Stimulated activated CD8-positive, alpha-beta memory T cell treated with anti-CD3 and anti-CD28 coated beads, Interleukin-7, amount 100 ng/mL, for 1 hour (primary cell): ENCODE measurements at places on chromosomes 3 and 15.

DNA sequence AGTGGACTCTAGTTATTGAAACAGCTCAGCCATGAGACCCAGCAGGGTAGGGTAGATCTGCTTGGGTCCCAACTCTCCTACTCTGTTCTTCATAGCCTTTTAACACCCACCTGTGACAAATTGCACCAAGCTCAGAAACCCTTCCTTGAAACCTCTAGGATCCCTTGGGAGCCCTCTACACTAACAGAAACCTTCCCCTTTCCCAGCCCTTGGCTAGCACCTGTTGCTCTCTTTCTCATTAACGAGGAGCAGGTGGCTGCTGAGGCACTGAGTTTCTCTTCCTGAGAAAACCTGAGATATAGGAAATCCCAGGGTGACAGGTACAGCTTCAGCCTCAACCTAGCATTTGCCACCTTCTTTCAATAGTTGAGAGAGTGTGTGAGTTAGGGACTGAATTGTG is 88.3 kb upstream of the CLSTN2 start:
- no peak for DNase-seq

GRCh38 chr3:66344848-66345578 is 124.2 kb downstream of the SLC25A26 start:
- no peak for DNase-seq

GRCh38 chr15:76996076-76996525 is 1.2 kb downstream of the PSTPIP1 start:
- no peak for DNase-seq

DNA sequence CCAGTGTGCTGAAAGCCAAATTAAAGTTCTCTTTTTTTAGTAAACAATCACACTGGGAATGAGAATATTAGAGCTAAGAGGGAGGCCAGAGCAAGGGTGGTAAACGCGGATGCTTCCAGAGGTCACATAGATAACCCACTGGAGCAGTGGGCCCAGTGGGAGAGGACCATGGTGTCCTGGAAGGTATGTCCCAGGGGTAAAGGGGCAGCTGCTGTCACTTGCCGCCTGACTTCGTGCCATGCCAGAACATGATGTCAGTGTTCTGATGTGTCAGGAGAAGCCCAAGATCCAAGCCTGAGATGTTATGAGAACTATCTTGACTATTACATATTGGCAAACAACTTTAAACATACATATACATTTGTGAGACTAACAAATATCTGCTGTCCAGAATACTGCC is 211.9 kb upstream of the IL12A start:
- DNase-seq: no peak

- no peak for DNase-seq
These were observed 24.5 kb downstream of the CHDH start for GRCh38 chr3:53821631-53822121.

DNA sequence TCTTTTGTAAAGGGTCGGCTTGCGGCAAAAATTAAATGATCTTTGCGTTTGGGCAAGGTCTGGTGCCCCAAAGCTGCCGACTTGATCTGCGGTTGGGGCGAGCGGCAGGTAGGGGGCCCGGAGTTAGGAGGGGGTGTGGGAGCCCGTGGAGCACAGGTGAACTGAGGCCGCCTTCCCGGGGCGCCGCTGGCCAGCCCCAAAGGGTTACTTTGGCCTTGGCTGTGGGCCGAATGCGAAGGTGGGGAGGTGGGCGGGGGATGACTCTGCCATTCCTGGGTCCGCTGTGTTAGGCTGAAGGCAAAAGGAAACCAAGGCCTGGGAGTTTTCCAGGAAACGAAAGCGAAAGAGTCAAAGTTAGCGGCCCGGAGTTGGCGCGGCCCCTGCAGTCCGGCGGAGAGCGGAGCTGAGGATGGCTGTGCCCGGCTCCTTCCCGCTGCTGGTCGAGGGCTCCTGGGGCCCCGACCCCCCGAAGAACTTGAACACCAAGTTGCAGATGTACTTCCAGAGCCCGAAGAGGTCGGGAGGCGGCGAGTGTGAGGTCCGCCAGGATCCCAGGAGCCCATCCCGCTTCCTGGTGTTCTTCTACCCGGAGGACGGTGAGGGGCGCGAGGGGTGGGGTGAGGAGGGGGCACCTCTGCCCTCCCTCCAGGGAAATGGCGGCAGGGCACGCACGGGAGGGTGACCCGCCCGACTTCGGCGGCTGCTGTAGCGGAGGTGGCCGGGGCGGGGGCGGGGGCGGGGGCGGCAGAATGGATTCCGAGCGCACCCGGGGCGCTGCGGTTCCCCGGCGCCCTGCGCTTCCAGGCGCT is at the start of gene PARP14:
Gene PARP14 (plus strand): TSS at position 365 of the 809 bp plus-strand sequence. CDS start 45 bp downstream, at position 410.
- DNase-seq: peak; percentile 33

DNA sequence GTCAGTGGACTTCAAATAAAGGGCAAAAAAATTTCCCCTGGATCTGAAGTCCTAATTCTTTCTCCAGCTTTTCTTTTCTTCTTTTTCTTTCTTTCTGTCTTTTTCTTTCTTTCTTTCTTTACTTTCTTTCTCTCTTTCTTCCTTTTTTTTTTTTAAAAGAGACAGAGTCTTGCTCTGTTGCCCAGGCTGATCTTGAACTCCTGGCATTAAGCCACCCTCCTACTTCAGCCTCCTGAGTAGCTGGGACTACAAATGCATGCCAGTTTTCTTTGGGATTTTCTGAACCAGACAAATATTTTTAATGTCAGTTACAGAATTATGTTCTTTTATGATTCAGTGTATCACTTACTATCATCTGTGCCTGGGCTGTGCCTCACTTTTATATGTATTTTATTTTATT is 45.4 kb upstream of the CMTM8 start:
- DNase-seq: no peak

GRCh38 chr3:179608931-179609720 is 4.5 kb downstream of the NDUFB5 start:
- no peak for DNase-seq

GRCh38 chr15:87345961-87346360 is 910.6 kb downstream of the NTRK3 start:
- no peak for DNase-seq

DNA sequence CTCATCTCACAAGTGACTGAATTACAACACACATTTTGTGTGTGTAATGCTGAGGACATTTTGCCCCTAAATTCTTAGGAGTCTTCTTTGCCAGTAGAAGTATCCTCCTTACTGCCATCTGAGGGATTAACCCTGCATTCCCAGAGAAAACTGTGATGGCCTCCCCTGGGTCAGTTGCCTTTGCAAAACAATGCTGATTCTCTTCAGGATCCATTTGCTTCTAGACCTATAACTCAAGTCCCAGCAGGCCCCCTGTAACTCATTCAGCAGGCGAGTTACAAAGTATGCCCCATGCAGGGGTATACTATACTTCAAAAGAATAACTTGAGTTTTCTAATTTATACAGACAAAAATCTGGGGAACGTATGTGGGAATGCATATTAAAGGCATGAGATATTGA is 6.6 kb upstream of the MCF2L2 start:
- DNase-seq: no peak

DNA sequence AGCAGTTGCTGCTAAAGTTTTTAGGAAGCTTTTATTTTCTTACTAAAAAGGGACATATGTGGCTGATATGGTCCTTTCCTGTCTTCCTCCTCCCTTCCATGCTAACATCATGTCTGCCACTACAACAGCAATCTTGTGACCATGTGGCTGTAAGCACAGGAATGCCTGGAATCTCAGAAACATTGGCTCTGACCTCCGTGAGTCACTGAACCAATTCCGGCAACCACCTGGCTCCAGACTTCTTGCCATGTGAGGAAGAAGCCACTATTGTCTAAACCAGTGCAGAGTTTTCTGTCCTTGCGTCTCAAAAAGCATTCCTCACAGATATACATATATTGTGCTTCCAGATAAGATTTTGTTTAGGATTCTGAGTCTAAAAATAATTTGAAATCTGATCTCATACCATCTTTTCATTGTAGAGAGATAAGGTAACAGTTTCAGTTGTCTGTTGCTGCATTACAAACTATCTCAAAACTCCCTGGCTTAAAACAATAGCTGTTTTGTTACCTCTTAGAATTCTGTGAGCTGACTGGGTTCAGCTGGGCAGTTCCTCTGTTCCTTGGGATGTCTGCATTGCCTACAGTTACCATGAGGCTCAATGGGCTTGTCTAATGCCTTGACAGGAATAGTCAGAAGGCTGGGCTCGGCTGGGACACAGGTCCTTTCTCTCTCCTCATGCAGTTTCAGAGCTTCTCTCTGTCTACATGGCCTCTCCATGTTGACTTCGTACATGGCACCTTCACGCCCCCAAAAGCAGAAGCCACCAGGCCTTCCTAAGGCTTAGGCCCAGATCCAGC is 77.3 kb upstream of the MAGI1 start:
- no peak for DNase-seq

DNA sequence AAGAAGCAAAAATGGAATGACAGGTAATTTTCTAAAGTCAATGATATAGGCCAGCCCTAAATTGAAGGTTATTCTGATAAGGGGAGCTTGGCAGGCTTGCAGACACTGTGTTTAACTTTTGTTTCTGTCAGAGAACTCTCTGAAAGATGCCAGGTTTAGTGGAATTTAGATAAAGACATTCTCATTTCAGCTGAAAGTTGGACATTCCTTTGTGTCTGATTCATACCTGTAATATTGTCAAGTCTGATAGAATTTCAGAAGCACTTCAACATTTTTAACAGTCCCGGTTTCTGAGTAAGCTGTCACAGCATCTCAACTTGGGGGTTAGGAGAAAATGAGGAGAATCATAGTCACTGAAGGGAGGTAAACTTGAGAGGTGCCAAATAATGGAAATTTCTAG is 84.0 kb downstream of the DIPK2A start:
- no peak for DNase-seq

DNA sequence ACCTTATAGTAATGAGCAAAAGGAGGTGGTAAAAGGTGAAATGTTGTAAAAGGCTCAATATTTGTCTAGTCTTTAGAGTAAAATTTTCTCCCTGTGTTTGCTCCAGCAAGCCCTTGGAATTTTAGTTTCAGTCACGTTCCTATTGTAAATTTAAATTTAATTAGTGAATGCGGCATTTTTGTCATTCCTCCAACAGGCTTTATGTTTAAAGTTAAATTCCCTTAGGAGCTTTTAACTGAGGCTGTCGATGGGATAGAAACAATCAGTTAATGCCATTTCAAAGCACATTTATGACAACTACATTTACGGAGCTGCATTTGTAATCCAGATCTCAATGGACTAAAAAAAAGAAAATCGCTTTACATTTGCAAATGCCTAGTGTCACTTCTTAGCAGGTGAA is 868 bp upstream of the GADL1 start:
- DNase-seq: no peak

DNA sequence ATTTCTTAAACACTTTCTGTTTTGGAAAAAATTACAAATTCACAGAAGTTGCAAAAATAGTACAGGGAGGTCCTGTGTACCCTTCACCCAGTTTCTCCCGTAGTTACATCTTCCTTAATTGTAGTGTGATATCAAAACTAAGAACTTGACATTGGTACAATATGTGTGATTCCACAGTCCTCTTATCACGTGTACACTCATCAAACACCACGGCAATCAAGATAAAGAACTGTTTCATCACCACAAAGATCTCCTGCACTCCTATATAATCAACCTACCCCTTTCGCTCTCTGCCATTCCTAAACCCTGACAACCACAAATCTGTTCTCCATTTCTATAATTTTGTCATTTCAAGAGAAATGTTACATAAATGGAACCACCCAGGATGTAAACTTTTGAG is 31.4 kb downstream of the POMGNT2 start:
- DNase-seq: no peak

- no peak for DNase-seq
These were observed 22.1 kb downstream of the SUSD5 start for GRCh38 chr3:33196538-33196937.

GRCh38 chr3:127028781-127029657 is 46.1 kb downstream of the PLXNA1 start:
- no peak for DNase-seq

DNA sequence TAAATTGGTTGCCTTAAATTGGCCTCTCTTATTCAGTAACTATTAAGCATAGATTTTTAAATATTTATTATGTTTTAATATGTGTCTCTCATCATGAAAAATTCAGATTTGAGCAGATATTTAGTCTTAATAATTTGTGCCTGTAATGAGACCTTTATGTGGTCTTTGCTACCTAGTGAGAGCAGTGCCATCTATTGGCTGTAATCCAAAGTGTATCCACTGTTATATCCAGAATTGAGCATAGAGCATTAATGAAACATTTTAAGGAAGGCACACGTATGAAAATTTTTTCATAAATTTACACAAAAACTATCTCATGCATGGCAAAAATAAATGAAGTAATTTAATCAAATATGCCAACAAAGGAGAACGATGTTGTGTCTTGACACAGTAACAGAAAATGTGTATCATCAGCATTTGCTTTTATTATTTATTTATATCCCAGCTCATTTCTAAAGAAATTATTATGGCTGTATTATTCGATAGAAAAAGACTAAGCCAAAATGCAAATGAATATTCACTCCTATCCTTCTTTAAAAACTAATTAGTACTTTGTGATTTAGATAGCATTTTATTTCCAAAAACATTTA is 203.5 kb downstream of the RSRC1 start:
- DNase-seq: no peak

DNA sequence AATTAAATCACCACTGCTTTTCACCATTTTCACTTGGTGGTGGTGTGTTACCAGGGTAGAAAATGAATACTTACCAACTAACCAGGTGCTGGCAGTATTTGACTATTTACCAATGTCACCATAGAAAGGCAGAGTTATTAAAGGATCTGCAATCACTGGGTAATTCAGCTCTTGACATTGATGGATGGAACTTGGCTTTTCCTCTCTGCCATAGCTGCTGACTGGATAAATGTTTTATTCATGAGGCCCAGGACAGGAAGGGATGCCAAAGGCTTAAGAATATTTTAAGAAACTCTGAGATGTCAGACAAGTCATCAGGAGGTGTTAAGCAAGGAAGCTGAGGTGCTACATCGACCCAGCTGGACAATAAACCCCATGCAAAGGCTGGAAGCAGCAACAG is 495.5 kb upstream of the CFAP20DC start:
- no peak for DNase-seq

GRCh38 chr3:132273036-132273435 is 44.2 kb upstream of the ACP3 start:
- no peak for DNase-seq

GRCh38 chr15:81151389-81151788 is 17.3 kb downstream of the CFAP161 start:
- no peak for DNase-seq

- no peak for DNase-seq
These were observed 313.5 kb upstream of the TBL1XR1 start for GRCh38 chr3:177510693-177511216.

DNA sequence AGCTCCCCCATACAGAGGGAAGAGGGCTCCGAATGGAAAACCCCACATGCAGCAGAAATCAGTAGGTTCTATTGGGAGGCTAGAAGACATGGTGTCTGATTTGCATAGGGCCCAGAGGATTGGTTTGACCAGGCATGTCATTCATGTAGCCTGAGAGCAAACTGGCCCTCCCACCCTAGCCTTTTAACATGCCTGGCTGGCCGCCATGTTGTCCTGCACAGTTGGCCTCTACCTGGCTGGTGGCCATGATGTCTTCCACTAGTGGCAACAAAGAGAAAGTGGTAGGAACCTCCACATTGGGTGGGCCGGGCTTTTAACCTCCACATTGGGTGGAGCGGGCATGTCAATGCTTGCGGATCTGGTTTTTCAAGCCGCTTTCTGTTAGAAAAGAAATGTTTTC is 312.1 kb downstream of the TAFA4 start:
- no peak for DNase-seq

GRCh38 chr3:2655229-2655701 is 454.9 kb downstream of the IL5RA start:
- DNase-seq: no peak
